ENCODE measurements at places on chromosomes 7 and 10.

DNA sequence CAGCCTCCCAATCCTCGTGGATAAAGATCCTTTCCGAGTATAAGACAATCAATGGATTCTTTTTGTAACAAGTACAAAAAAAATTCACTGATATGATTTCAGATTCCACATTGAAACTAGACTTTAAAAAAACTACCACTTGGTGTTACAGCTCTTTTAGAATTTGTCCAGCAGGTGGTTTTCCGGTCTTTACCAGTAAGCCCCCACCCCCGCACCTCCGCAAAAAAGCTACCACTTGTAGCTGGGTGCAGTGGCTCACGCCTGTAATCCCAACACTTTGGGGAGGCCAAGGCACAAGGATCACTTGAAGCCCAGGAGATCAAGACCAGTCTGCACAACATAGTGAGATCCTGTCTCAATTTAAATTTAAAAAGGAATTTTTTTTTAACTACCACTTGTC is 19.8 kb downstream of the IGF2BP3 start:
- DNase-seq, result no peak

- DNase-seq, result no peak
These were observed 48.6 kb downstream of the CUL2 start for GRCh38 chr10:35041502-35041879.

DNA sequence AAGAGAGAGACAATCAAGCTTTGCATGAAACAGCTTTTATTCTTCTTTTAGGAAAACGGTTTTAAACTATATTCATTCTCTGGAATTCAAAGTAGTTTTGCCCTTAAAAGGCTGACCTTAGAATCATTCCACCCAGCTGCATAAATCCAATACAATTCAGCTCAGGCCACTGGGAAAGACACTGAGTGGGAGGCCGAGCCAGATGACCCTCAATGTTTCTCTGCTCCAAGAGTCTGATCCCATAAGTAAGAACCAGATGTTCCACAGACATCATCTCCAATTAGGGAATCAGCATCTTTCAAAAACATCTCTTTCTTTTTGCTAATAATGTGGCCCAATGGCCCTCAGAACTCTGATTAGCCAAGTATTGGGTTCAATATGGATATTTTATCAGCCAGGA is 26.1 kb downstream of the CREB3L2 start:
- no peak for DNase-seq

- no peak for DNase-seq
These were observed 423.8 kb downstream of the ARL4A start for GRCh38 chr7:13111230-13111629.

DNA sequence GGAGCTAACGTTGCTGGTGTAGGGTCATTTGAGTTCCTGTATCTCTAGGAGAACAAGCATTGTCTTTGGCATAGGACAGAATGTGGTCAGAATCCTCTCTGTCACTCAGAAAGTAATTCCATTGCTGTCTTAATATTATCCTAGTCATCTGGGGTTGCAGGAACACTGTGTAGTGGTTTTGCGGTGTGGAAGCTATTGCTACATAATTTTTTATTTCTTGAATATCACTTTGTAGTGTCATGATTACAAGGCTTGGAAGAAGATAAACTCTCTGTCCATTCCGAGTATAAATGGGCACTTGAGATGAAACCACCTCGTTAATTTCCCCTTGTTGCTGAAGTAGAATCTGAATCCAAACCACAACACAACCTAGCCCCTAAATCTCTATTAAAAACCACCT is 919.2 kb downstream of the LRMDA start:
- no peak for DNase-seq

- no peak for DNase-seq
These were observed 196.9 kb upstream of the PPP2R2D start for GRCh38 chr10:131703941-131704340.

GRCh38 chr7:83970081-83970480 is 224.5 kb downstream of the SEMA3A start:
- no peak for DNase-seq

GRCh38 chr7:110889335-110889734 is 201.6 kb upstream of the LRRN3 start:
- DNase-seq, result no peak

- DNase-seq, result no peak
These were observed 133.3 kb upstream of the NAMPT start for GRCh38 chr7:106418094-106418493.

DNA sequence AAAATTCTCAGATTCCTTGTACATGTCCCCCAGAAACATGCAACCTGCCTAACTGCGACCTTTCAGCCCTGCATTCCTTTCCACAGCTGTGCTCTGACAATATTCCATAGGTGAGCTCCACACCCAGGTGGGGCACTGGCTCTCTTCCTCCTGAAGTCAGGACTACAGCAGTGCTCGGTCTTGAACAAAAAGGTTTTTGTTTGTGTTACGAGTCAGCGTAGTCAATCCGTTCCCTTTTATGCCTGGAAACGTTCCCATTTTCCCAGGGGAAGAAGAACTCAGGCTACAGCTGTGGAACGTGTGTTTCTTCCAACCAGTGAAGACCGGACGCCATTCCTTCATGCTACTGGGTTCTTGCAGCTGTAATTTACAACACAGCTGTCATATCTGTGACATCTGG is 52.4 kb upstream of the PFKP start:
- no peak for DNase-seq

DNA sequence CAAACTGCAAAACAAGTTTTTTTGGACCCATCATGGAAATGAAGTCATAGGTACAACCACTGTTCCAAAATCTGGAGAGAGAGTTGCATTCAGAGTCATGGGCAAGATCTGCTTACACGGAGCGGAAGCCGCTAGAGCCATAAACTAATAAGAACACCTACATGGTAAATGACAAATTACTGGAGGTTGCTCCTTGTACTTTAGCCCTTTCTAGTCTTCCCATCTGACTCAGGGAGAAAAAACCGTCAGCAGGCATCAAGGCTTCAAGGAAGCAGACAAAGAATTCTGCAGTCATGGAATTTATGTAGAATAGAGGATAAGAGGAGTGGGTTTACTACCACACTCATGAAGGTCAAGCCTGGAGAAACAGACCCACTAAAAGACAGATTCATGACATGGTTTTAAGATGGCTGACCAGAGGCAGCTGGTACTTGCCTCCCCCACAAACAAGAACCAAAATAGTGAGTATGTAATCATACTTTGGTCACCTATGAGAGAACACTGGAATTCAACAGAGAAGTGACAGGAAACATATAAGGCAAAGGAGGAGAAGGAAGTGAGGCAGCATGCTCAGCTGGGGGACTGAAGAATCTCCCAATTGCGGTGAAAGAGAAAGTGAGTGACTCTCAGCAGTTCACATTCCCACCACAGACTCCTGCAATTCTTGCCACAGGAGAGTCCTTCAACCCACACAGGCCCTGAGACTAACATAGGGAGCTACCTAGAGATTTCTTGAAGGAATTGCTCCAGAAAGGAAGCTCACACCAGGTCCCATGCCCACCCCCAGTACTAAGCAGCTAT is 42.4 kb upstream of the ASAH2 start:
- no peak for DNase-seq

DNA sequence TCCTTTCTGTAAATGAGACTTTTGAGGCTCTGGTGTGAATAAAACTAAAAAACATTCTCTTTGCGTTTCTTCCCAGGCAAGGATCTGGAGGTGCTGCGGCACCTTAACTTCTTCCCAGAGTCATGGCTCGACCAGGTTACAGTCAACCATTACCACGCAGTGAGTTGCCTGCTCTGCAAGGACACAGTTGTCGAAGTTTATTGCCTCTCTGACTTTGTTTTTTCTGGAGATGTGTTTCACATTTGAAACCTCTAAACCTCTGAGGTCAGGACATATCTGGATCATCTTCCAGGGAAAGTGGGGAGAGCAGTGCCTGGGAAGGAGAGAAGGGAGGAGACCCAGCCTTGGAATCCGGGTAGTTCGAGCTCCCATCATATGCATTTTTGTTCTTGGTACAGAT is 43.4 kb upstream of the PLEKHA1 start:
- DNase-seq, result no peak

DNA sequence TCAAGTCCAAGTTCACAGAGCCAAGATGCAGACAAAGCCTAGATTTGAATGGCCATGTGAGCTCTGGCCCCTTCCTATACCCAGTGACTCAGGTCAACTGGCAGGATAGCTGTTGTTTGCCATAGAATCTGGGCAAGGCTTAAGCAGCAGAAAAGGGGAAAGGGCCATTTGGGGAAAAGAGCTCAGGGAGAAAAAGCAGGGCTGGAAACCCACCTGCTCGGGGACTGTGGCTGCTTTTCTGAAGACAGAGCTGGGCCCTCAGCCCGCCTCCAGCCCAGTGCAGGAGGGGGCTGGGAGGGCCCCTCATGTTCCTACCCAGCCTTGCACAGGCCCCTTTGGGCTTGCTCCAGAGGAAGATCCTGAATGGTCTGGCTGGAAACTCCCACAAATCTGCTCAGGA is 32.6 kb upstream of the HABP2 start:
- no peak for DNase-seq

DNA sequence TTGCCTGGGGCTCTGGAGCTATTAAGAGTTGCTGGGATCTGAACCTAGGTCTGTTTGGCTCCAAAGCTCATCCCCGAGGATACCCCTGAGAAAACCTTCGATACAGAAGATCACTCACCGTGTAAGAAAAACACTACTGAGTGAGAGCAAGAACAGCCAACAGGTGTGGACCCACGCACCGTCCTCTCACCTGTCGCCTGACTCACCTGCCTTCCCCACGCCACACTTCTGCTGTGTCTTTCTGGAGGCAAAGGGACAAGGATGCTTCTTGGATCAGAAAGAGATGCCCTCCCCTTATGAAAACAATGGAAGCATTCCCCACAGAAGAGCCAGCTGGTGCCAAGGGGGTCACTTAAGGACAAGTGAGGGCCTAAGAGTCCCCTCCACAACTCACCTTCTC is 46.7 kb downstream of the COL13A1 start:
- no peak for DNase-seq

GRCh38 chr7:85688712-85689111 is 501.9 kb upstream of the SEMA3D start:
- DNase-seq, result no peak

Measured in SHP77 (cell line).